ENCODE measurements at places on chromosomes 12 and 14.

GRCh38 chr12:43009846-43010240 is 420.3 kb upstream of the PRICKLE1 start:
- DNase-seq: no peak

- DNase-seq: no peak
These were observed 29.6 kb upstream of the RASSF3 start for GRCh38 chr12:64580681-64581080.

DNA sequence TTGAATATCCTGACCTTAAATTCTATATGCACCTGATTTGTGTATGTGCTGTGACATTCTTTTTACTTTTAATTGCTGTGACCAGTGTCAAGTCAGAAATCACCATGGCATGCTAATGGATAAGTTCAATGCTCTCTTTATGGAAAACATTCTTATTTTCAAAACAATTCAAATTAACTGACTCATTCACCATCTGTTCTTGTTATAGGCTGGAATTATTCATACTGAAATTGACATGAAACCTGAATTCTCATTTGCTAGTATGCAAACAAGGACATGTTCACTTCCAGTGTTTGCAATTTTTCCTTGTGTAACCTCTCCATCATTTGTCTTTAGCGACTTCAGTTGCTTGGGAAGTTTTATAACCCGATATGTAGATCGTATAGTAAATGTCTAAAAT is at the start of gene TAS2R30:
TAS2R30 (minus strand) TSS at position 340 of the 400 bp plus-strand sequence. CDS start 400 bp downstream, outside the sequence.
- no peak for DNase-seq

- peak; percentile 64 for DNase-seq
These were observed at the start of the genes FOXA1 and TTC6 for GRCh38 chr14:37594971-37595808. Gene FOXA1, minus strand, starts transcription at chr14:37595249. Its CDS starts 277 bp downstream, at chr14:37594972. Gene TTC6, plus strand, starts transcription at chr14:37595629. Its CDS starts 26,436 bp downstream, at chr14:37622065.

DNA sequence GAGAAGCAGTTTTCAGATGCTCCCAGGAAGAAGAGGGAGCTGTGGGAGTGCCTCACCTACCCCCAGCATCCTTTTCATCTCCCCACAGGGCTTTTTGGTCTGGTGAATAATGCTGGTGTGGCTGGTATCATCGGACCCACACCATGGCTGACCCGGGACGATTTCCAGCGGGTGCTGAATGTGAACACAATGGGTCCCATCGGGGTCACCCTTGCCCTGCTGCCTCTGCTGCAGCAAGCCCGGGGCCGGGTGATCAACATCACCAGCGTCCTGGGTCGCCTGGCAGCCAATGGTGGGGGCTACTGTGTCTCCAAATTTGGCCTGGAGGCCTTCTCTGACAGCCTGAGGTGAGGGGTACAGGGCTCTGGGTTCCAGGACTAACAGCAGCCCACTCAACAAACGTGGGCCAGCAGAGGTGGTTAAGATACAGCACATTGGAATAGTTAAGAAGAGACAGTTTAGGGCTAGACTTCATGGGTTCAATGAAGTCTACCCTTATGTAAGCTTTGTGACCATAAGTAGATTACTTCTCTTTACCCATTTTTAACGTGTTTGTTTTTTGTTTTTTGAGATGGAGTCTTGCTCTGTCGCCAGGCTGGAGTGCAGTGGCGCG is 1.5 kb downstream of the RDH5 start:
- no peak for DNase-seq

- no peak for DNase-seq
These were observed 270.9 kb downstream of the C12orf50 start for GRCh38 chr12:87758271-87758670.

DNA sequence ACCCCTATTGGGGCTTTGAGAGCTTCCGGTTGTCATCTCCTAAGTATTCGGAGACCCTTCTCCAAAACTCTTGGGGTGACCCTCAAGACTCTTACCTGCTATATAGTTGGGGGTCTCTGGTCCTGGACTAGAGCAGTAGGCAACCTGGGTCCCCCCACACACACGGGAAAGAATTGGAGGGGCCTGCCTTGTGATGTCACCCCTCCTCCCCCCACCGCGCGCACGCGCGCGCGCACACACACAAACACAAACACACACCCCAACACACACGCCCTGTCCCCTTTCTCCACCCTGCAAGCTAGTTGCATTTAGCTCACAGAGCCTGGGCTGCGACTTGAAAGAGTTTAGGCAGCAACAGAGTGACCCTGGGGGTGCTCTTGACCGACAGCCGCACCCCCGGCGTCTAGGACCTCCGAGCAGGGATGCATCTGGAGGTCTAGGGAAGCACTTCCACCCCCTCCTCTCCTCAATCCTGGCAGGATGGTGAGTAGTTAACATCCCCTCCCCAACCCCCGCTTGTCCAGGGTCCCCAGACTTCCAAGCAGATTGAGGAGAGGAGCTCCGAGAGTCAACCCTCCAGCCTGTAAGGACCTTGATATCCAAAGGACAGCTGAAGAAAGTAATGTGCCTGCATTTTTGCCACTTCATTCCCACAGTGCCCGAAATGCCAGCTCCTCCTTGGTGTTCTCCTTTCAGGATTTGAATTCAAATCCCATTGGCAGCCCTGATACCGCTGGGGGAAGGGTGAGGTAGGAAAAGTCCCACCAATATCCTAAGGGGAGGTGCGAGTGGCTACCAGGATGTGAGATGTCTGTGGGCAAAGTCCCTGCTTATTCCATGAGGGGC is 1.4 kb upstream of the DNAJC14 start:
- peak; percentile 69 for DNase-seq

DNA sequence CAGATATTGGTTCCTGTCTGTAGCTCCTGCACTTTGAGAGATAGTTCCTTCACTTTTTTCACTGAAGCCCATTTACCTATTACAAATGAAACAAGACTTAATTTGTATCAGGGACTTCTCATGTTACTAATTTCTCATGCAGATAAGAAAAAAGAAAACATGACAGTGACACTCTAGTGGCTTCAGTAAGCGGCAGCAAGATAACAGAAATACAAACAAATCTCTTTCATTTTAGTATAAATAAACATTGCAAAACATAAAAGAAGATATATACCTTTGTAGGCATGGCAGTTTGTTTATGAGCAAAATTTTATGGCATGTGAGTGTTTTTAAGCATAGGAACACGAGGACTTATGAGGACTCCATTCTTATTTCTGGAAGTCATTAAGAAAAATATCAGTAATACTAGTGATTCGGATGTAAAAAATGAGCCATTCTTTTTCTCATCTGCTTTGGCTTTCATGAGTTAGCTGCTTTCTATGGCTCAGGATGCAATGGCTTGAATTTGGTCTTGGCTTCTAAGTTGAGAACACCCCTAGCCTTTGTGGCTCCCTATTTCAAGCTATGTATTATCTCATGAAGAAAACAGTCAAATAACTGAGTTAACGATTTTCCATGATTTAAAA is 310.1 kb upstream of the RGS6 start:
- DNase-seq: no peak

GRCh38 chr14:105760691-105761344 is 234.4 kb downstream of the TMEM121 start:
- no peak for DNase-seq

- DNase-seq: no peak
These were observed 2.2 kb upstream of the KRAS start for GRCh38 chr12:25252946-25253345.
